A549 treated with ZK216348 at 1 μM for 4 hours (cell line): ENCODE measurements at places on chromosomes 13 and 19. TPM values are rescaled to one million over a fixed set of nuclear protein-coding genes. Genes with fewer than 3 reads are reported as not detected.

Gene SIGLEC10
- not detected in 5 replicates for total RNA-seq

Gene PRODH2
- total RNA-seq, result 0.13 to 0.52 TPM (median 0.38 TPM) in 5 replicates

Gene CD177
- total RNA-seq, result 0.08 to 0.20 TPM (median 0.13 TPM) in 5 replicates

Gene VAV1
- total RNA-seq, result 6.1 to 7.9 TPM (median 7.1 TPM) in 5 replicates

Gene ZNF793
- total RNA-seq, result 0.16 TPM in 1 of 5 replicates, not detected in the others

Gene NLRP4
- not detected in 5 replicates for total RNA-seq

Gene C19orf18
- total RNA-seq, result not detected in 5 replicates

Gene ZNF730
- total RNA-seq, result not detected in 5 replicates

Gene TSEN34
- 69.8 to 130 TPM (median 119 TPM) in 5 replicates for total RNA-seq
